ENCODE measurements at places on chromosomes 4 and X. TPM values are rescaled to one million over a fixed set of nuclear protein-coding genes. Genes with fewer than 3 reads are reported as not detected.

Gene TRPC5OS
- not detected for total RNA-seq

Gene FUNDC1
- total RNA-seq: 9.3 TPM

Gene SPANXD
- total RNA-seq: not detected

Gene TSPAN7
- 3.7 TPM for total RNA-seq

Gene CYTL1
- total RNA-seq: 30.6 TPM

Gene RASSF6
- total RNA-seq: not detected

Gene VCX3B
- not detected for total RNA-seq

Gene SLC2A9
- 1.6 TPM for total RNA-seq
